Endothelial cell (in vitro differentiated cells): ENCODE measurements at places on chromosomes 5 and 9.
A peak's percentile ranks its signal among the peaks of the same experiment; 100 is the strongest.

- no peak for DNase-seq
These were observed 55.8 kb downstream of the ANXA2R start for GRCh38 chr5:42984307-42984706.

GRCh38 chr5:98975223-98975622 lies 46.4 kb upstream of the CHD1 start:
- DNase-seq: no peak

- DNase-seq: no peak
These were observed 626 bp downstream of the PSD2 start for GRCh38 chr5:139796061-139796806.

DNA sequence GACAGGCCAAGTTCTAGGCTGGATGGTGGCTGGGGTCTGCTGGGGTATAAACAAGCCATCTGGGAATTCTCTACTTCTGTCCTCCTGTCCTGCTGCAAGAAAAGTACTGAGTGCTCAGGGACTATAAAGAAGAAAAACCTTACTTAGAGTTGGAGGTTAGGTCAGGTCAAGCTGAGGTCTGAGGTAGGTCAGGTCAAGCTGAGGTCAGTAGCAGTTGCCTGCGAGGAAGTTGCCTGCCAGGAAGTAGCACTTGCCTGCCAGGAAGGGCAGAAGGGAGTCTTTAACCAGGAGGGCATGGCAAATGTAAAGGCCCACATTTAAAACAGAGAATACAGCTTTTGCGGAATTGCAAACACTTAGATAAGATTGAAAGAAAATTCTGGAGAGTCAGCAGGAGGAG lies 51.3 kb upstream of the PRLR start:
- no peak for DNase-seq

DNA sequence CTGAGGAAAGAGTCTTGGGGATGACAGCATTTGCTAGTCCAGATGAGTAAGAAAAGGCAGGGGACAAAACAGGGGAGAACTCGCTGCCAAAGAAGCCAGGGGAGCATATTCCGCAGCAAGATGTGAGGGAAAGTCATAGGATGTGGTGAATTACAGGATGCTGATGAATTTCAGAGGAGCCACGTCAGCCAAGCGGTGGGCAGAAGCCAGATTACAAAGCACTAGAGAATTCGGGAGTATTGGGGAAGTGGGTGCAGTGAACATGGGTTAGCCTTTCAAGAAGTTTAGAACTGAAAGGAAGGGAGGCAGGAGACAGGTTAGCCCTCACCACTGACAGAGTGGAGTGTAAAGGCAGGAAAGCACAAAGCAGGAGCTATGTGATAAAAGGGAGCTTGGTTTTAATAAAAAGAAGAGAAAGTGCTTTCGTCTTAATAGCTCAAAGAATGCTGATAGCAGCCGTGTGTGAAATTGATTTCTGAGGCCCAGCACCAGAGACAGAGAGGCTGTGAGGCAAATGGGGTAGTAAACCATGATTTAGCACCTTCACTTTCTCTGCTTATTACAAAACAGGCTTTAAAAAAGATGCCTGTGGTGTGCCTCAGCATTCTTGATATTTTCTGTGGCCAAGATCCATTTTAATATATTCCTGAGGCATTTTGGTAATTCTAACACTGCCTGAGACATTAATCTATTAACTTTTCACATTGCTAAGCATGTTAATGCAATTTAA lies 16.9 kb downstream of the ADAMTSL1 start:
- no peak for DNase-seq

DNA sequence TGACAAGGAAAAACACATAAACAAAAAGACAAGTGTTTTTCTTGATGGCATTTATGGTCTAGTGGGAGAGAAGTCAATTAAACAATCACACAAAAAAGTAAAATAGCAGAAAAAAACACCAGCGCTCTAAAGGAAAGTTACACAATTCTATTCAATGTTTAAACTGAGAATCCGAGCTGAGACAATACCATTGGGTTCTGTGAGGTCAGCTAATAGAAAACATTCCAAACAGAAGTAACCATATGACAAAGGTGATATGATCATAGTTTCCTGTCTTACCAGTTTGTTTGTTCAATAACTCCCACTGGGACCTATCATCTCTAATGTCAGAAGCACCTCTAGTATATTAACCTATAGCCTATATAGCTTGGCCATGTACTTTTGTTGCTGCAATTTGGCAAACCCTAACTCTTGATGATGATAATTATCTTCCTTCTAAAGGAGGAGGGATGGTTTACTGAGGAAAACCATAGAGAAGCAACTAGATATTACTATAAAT lies 1030.0 kb downstream of the CDH12 start:
- no peak for DNase-seq

DNA sequence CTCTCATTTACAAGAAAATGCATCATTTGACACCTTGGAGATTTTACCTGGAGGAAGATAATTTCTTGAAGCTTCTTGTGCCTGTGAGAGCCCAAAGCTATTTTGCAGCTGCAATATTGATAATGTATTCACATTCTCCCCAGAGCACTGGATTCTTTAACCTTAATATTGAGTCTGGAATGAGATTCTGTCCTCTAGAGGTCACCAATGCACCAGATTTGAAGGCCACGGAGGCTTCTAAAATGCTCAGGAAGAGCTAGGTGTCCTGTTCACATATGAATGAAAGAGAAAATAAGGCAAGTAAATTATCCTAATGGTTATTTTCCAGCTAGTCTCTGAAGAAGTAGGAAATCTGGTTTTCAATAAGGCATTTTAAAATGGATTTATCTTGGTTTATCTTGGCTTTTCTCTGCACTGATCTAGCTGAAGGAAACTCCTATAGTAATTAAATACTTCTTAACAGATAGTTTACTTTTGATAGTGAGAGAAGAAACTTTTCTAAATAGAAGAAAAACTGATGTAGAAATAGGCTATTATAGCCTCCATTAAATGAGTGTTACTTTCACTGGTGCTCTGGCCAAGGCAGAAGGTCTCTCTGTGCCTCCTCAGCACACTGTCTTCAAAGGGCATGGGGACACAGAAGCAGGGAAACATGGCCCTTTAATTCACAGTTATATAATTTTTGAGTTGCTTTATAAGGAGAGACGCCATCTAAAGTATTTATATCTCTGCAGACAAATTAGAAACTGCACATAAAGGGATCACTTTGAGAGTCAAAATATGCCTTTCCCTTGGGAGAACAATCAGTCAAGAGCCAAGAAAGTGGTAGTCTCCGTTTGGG lies 297.0 kb upstream of the ACTBL2 start:
- DNase-seq: peak; percentile 51

DNA sequence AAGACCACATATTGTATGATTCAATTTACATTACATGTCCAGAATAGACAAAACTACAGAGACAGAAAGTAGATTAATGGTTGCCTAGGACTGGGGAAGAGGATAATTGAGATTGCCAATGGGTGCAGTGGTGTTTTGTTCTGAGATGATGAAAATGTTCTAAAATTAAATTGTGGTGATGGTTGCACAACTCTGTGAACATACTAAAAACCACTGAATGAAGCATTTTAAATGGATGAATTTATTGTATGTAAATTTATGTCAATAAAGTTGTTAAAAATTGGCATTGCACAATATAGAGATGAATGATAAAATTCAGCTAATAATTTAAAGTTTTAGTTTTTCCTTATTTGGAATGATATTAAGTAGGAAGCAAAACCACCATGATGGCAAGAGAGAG lies 109.5 kb upstream of the NR4A3 start:
- no peak for DNase-seq

- DNase-seq: no peak
These were observed 3.6 kb upstream of the NPR3 start for GRCh38 chr5:32707418-32707997.

DNA sequence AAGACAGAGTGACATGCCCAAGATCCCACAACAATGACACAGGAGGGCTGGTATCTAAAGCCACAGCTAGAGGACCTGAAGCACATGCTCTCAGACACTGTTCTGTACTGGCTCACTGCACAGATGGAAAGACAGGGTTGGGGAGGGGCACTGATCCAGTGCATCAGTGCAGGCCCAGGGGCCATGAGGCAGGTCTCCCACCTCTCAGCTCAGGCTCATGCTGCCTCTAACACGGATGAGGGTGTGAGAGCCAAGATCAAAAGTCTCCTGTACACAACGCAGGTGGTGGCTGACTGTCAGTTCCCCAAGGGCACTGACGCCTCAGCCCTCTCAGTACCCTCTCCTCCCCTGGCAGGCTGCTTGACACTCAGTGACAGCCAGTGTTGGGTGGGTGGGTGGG lies 10.9 kb downstream of the RAPGEF1 start:
- no peak for DNase-seq

GRCh38 chr5:180495292-180495691 lies 1.1 kb downstream of the CNOT6 start:
- no peak for DNase-seq
